Activated CD8-positive, alpha-beta memory T cell treated with anti-CD3 and anti-CD28 coated beads for 1 hour (primary cell): ENCODE measurements at places on chromosomes 4 and X.

- DNase-seq, result no peak
These were observed 162.1 kb downstream of the SMIM20 start for GRCh38 chr4:26076000-26076587.

DNA sequence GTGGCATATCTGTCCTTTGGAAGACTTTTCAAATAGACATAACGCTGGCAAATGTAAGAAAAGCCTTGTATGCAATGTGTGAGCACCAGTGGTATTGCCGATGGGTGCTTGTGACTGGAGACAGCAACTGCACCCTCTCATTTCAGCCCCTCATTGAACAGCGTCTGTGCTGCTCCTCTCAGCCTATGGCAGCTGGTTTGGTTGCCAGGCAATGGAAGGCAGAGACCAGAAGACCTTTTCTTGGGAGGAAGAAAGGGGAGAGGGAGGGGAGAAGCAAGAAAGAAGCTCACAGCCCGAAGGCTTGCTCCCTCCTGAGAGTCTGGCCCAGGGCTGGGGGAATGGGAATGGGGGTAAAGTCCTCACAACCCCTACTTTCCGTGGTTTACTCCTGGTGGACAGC is 20.2 kb downstream of the ZCCHC13 start:
- no peak for DNase-seq

DNA sequence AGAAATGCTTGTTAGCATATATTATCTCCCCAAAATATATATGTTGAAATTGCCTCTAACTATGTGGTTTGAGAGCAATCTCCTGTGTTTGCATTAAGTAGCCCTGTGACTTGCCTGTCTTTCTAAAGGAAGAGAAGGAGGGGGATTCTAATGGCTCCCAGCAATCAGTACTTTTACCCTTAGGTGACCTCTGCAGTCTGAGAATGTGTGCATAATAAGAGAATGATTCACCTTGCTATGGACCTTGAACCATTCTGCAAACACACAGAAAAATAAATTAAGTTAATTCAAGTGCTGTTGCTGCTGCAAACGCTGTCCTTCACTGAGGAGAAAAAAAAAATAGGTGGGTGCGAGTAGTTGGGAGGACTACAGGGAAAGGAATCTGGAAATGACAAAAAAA is 322.2 kb downstream of the IQCM start:
- no peak for DNase-seq

GRCh38 chrX:139936259-139936658 is 3.4 kb upstream of the ATP11C start:
- DNase-seq, result no peak

DNA sequence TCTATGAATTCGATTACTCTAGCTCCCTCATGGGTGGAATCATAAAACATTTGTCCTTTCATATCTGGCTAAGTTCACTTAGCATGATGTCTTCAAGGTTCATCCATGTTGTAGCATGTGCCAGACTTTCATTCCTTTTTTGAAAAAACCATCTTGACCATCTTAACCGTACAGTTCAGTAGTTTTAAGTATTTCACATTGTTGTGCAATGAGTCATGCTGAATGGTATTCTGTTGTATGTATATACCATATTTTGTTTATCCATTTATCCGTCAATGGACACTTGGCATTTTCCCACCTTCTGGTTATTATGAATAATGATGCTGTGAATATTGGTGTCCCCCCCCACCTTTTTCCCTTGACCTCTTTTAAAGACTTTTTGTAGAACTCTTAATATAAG is 72.4 kb upstream of the TLR2 start:
- no peak for DNase-seq

DNA sequence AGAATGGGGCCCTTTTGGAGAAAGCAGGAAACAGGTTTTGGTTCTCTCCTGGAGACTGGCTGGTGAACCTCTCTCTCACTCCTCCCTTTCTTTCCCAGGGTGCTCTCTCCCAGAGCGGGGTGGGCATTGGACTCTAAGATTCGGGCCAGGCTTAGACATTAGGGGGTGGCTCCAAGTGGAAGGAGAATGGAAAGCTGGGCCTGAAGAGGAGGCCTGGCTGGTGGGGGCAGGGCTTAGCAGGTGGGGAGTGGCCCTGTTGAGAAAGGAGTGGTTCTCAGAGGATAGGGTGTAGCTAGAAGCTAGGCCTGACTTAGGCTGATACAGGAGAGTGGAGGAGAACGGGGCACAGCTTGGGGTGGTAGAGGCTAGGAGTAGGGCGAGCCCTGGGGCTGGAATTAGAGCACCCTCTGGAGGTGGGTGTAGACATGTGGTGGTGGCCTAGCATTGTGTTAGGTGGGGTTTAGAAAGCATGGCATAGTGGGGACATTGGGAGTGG is 5.7 kb downstream of the PLP2 start:
- DNase-seq, result no peak

DNA sequence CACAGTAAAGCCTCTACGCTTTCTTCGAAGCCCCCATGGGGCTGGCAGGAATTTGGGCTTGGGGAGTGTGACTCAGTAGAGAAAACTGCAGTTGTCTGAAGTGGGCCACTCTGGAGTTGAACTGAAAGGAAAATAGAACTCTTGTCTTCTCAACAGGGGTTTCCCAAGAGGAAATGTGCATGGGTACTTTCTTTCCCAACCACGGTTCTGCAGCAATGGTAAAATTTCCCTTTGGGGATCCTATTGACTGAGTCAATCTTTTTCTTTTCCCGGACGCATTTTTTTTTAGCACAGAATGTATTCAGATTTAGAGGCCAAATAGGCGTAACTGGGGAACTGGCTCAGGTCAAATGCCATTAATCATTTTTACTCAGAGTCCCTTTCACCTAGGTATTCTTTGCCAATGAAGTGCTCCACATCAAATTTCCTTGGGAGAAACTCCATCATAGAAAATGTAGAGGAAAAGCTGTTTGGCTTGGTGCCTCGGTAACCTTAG is 269.3 kb downstream of the STIM2 start:
- DNase-seq, result no peak

DNA sequence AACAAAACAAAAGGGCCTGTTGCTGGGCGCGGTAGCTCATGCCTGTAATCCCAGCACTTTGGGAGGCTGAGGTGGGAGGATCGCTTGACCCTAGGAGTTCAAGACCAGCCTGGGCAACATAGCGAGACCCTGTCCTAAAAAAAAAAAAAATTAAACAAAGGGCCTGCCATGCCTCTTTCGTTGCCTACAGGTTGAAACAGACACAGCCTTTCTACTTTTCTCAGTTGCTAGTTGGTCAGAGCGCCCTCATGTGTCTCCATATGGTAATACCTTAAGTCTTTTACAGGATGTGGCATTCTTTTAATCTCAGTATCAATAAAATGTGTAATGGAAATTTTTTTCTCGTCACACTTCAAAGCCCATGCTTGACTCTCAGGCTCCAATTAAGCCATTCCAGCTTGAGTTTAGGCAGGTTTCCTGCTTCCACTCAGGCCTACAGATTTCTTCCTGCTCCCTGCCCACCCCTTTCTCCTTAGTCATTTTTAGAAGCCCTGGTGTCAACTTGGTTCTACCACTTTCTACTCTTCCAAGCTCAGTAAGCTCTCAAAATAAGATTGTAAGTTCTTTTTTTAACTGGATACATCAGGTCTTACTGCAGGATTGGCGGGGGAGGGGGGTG is 4.6 kb upstream of the SOWAHD start:
- DNase-seq, result peak; percentile 24
